AG04450 (cell line): ENCODE measurements at places on chromosomes 1 and 21. TPM values are rescaled to one million over a fixed set of nuclear protein-coding genes. Genes with fewer than 3 reads are reported as not detected.

Gene RAB3GAP2
- 38.2 and 43.6 TPM in 2 replicates for polyA plus RNA-seq

Gene KCNH1
- 0.31 and 0.62 TPM in 2 replicates for polyA plus RNA-seq

Gene KRTAP12-1
- not detected in 2 replicates for polyA plus RNA-seq

Gene TOR1AIP2
- polyA plus RNA-seq: 40.5 and 48.4 TPM in 2 replicates

Gene C1orf53
- 6.2 and 6.4 TPM in 2 replicates for polyA plus RNA-seq

Gene TMEM125
- polyA plus RNA-seq: not detected in 2 replicates

Gene CCDC181
- polyA plus RNA-seq: 0.09 and 0.17 TPM in 2 replicates

Gene CLCA1
- polyA plus RNA-seq: not detected in 2 replicates

Gene CAMSAP2
- 18.0 and 24.2 TPM in 2 replicates for polyA plus RNA-seq

Gene ANGPTL3
- not detected in 2 replicates for polyA plus RNA-seq

Gene CENPL
- polyA plus RNA-seq: 5.8 and 8.7 TPM in 2 replicates

Gene NBPF10
- polyA plus RNA-seq: 1.5 and 1.9 TPM in 2 replicates

Gene FCAMR
- not detected in 2 replicates for polyA plus RNA-seq

DNA sequence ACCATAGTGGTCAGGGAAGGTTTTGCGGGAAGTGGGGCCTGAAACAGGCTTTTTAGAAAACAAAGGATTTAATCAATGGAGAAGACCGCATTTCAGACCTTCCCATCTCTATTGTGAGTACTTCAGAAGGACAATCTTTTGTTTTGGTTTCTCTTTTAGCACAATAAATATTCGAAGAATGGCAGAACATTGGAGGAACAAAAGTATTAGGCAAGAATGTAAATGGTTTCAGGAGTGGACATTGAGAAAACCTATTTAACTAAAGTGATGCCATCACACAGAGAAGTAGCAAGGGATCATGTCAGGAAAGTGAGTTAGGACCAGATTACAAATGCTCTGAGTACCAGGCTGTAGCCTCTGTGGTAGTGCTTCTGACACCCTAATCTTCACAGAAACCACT, 26.8 kb upstream of the UBE2U start:
- DNase-seq: no peak

GRCh38 chr21:42218836-42219605, at the start of gene ABCG1:
Gene ABCG1, plus strand, starts transcription at chr21:42219140. Its CDS starts 123 bp downstream, at chr21:42219263.
- DNase-seq: no peak

- no peak for DNase-seq
Observed at GRCh38 chr1:1547011-1547410, 6.6 kb upstream of the TMEM240 start.

- DNase-seq: no peak
Observed at GRCh38 chr1:37813529-37814145, 5.6 kb upstream of the YRDC start.

GRCh38 chr1:155859881-155860871, 809 bp downstream of the SYT11 start:
- peak; percentile 74 for DNase-seq

DNA sequence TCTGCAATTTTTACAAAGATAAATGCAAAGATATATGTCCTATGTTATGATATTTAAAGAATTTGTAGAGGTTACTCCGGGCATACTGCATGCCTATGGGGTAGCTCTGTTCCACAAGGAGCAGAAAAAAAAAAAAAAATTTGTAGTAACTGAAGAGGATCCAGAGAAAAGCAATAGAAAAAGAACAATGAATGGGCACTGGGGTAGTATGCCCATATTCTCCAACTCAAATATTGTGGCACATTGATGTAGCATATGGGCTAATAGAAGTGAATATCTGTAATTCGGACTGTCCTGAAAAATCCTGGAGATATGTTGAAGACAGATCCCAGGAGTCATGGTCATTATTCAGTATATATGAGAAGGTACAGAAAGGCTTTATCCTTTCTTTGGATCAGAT, 1.1 kb upstream of the AKIRIN1 start:
- no peak for DNase-seq

GRCh38 chr1:86471291-86471690, 2.6 kb downstream of the CLCA1 start:
- no peak for DNase-seq

- DNase-seq: no peak
Observed at GRCh38 chr1:57843760-57844159, 419.9 kb upstream of the DAB1 start.

DNA sequence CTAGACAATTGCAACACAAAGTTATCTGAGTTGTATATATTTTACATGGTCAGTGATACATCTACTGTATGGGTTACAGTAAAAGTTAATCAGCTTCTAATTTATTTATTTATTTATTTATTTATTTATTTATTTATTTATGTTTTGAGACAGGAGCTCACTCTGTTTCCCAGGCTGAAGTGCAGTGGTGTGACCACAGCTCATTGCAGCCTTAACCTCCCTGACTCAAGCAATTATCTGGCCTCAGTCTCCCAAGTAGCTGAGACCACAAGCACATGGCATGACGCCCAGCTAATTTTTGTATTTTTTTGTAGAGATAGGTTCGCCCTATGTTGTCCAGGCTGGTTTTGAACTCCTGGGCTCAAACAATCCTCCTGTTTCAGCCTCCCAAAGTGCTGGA, 241.6 kb downstream of the PTPRC start:
- no peak for DNase-seq

DNA sequence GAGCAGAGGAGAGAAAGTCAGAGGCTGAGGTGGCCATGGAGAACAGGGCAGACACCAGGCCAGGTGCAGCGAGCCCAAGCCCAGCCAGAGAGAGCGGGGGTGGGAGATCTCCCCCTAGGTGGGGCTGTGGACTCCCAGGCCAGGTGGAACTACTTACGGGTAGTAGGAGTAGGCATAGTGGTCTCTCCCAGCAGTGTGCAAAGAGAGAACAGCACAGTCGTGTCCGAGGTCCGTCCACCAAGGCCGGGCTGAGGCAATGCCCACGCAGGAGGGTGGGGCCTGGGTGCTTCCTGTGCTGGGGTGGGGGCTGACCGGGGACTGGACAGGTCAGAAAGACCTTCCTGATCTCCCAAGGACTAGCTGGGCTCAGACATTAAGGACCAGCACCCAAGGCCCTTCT, 263.7 kb downstream of the PTPRU start:
- no peak for DNase-seq

GRCh38 chr1:37040773-37041172, 6.5 kb upstream of the GRIK3 start:
- no peak for DNase-seq

DNA sequence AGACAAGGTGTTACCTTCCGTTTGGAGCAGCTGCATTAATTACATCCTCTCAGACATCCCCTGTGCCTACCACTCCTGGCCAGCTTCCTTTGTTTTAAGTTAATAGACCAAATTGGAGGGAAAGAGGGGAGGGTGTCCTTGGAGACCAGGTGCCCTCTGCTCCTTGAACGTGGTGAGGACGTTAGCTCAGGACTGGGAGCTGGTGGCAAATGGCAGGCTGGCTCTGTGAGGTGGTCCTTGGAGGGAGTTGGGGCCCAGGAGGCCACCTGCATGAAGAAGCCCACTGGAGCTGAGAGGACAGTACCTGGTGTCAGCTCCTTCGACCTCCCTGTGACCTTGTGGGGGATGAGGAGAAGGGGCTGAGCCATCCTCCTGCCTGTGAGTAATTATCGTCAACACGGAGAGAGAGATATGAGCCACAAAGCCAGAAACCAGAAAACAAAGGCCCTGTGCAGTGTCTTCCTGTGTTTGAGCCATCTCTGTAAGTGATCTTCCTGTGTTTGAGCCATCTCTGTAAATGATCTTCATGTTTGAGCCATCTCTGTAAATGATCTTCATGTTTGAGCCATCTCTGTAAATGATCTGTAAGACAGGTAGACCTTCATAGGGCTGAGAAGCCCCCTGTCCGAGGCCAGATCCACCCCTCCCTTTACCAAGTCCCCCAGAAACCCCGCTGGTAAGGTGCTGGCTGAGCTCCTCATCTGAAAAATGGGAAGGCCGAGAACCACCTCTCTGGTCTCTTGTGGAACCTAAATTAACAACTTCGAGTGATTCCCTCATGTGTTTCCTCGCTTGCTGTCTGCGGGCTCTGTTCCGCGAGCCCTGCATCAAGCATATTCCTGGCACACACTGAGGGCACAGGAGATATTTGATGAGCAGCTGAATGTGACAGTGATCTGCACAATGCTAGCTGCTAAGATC, 126.0 kb downstream of the CAMTA1 start:
- DNase-seq: no peak

DNA sequence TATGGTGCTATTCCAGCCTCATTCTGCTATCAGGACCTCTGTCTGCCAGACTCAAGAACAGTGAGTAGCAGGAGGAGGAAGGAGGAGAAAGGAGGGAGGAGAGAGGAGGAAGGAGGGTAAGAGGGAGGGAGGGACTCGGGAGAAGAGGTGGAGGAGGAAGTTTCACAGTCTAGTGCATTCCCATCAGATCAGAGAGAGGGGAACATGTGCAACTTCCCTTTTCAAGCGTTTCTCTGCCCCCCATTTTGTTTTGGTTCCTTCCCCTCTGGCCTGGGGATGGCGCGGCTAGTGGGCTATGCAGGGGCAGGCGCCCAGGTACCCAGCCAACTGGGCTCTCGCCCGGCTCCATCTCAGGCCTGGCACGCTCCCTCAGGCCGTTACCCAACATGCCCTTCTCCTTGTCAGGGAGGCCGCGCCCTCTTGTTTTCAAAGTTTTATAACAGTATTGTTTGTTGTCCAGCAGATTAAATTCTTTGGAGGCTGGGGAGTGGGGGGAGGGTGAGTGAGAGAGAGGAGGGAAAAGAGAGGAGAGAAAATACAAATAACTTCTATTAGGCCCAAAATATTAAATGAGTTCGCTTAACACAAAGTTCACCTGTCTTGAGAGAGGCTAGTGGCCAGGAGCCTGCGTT, 56.0 kb downstream of the CD46 start:
- DNase-seq: no peak

GRCh38 chr1:161792740-161793139, 26.6 kb downstream of the ATF6 start:
- peak; percentile 60 for DNase-seq

DNA sequence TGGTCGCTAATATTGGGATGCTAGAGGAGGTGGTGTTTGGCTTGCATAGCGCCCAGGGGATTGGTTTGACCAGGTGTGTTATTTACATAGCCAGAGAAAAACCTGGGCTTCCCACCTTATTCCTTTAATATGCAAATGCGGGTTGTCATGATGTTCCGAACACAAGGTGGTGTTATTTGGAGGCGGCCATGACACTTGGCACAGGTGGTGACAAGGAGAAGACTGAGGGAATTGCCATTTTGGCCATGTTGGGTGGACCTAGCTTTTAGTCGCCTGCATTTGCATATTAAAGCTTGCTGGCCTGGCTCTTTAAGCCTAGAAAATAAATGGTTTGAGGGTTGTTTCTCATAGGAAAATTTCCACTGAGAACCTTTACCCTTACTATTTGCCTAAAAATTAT, 490.5 kb downstream of the SIPA1L2 start:
- no peak for DNase-seq

GRCh38 chr1:115781343-115781742, 12.8 kb upstream of the CASQ2 start:
- no peak for DNase-seq

DNA sequence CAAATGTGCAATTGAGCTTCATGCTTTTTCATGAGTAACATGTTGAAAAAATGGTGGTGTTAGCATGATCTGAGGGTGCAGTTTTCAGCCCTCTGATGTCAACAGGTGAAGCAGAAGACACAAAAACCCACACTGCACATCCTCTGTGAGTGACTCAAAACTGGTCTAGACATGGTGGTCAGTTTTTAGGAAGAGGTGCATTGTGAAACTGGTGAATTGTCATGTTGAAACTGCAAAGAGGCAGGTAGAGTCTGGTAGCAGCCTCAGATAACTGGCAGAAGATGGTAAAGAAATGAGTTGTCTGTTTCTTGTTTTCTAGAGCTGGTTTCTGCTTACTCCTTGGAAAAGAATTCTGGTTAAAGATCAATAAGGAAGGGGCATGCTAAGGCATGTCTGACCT, 97.3 kb upstream of the HMCN1 start:
- no peak for DNase-seq

GRCh38 chr1:92191726-92192125, 26.0 kb upstream of the C1orf146 start:
- no peak for DNase-seq

- DNase-seq: no peak
Observed at GRCh38 chr1:209652873-209653401, 712 bp upstream of the LAMB3 start.

DNA sequence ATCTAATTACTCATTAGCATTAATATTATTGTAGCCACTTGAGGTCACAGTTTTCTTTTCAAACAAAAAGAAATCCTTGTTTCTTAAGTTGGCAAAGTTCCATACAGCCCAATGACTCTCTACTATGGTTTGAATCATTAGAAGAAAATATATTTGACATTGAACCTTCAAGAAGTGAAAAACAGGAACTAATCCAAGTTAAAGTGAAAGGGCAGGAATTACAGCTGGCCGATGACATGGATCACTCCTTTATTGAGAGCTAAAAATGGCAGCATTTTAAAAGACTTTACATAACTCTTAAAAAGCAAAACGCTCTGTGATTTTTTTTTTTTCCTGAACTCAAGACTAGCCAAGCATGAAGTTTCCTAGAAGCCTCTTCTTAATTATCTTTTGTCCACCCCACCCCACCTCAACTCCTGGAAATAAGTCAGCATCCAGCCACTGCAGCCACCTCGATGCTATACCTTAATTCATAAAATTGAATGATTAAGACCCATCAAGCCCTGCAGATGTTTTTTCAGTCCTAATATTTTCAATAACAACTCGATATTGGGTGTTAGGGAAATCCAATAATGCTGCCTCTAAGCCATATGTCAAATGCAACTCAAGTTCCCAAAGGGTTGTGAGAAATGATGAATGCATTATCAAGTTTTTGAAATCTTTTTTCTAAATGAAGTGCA, 323.1 kb downstream of the HHIPL2 start:
- no peak for DNase-seq

- no peak for DNase-seq
Observed at GRCh38 chr1:55159571-55159970, 55.6 kb downstream of the USP24 start.

GRCh38 chr21:45075596-45076244, 1.3 kb downstream of the ADARB1 start:
- no peak for DNase-seq

DNA sequence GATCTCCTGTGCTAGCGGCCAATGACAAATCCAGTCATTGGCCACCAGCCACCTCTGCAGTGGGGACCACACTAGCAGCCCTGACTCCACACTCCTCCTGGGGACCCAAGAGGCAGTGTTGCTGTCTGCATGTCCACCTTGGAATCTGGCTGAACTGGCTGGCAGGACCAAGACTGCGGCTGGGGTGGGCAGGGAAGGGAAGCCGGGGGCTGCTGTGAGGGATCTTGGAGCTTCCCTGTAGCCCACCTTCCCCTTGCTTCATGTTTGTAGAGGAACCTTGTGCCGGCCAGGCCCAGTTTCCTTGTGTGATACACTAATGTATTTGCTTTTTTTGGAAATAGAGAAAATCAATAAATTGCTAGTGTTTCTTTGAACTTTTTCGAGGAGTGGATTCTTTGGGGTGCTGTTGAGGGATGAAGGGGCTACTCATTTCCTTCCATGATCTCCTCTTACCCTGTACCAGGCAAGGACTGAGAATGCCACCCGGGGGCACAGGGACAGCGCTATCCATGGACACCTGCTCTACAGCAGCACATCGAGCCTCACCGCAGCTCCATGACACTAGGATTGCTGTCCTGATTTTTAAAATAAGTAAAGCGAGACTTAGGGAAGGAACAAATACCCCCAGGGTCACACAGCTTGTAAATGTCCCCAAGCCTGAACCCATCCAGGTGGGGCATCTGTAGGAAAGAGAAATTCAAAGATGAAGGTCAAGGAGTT, 44.7 kb downstream of the TNNT2 start:
- no peak for DNase-seq
